WTC11 (cell line): ENCODE measurements at places on chromosomes 2 and 18. TPM values are rescaled to one million over a fixed set of nuclear protein-coding genes. Genes with fewer than 3 reads are reported as not detected.

The MC2R gene
- not detected in 3 replicates for total RNA-seq

DNA sequence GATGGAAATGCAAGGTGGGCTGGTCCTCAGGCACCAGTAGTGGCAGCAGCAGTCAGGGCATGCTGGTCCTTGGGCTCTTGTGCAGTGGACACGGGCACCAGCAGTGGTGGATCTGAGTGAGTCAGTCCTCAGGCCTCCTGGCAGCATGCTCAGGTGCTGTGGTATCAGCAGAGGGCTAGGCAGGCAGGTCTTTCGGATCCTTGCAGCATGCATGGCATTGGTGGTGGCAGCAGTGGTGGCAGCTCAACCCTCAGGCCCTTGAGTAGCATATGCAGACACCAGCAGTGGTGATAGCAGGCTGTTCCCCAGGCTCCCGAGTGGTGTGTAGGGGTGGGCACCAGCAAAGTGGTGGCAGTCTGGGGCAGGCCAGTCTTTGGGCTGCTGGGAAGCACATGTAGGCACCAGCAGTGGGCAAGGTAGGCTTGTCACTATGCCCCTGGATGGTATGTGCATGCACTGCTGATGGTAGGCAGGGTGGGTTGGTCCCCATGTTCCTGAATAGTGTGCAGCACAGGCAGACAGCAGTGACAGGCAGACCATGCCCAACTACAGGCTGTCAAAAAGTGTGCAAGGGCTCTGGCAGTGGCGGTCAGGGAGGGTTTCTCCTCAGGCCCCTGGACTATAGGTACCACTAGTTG, 606.0 kb downstream of the ADCYAP1 start:
- no peak for DNase-seq

The RGPD3 gene
- total RNA-seq, result 0.07 to 0.11 TPM (median 0.11 TPM) in 3 replicates

DNA sequence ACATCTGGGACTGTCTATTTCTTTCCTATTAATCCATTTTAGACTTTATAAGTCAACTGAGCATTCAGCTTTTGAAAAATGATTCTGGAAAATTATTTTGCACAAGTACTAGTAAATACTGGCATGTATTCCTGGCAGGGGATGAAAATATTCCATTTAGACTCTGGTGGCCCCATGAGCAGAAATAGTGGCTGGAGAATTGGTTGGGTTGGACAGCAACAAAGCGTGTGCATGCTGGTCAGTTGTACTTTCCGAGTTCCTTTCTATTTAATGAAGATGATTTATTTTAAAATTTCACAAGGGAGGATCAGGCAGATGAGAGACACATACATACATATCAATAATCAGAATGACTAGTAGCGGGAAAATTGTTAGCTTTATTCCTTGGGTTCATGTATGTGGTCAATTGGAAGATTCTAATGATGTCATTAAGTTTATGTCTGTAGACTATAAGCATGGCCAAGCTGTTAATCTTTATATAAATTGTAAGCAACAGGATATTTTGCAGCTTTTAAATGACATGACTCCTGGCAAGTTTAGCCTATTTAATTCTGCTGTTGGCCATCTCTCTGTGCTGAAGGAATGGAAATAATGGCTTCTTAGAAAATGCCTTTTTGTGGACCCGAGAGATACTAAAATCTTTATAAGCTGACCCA, 541.6 kb downstream of the SLC4A3 start:
- DNase-seq, result no peak

DNA sequence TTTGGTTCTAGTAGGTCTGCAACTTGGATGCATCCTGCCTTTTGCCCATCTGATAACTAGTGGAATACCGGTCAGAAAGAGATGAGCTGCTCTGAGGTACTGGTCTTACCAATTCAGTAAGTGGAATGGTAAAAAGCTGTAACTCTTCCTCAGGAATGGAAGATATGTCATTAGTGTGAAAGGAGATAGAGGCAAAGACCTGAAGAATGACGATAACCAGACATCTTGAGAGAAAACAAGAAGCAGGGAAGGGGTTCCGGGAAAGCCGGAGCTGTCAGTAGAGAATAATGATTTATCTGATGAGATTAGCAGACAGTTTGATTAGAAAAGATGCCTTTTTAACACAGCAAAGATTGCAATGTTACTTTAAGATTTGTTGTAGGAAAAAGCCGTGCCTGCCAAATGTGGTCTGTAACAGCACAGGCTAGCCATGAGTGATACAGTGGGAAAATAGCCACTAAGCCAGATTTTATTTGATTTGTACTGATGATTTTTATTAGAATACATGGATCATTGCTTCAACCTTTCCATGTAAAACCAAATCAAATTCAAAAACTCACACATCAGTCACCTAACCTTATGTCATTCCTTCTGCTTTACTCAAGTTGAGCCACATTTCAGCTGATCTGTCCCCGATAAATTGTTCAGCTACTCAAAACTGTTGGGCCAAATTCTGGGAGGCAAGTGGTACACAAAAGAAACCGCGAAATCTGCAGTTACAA, 110.0 kb downstream of the TCF4 start:
- no peak for DNase-seq

GRCh38 chr2:208627110-208627884, 220.7 kb downstream of the PTH2R start:
- no peak for DNase-seq

GRCh38 chr2:36949845-36950244, 16.5 kb downstream of the STRN start:
- no peak for DNase-seq

The BOD1L2 gene
- total RNA-seq, result not detected in 3 replicates

DNA sequence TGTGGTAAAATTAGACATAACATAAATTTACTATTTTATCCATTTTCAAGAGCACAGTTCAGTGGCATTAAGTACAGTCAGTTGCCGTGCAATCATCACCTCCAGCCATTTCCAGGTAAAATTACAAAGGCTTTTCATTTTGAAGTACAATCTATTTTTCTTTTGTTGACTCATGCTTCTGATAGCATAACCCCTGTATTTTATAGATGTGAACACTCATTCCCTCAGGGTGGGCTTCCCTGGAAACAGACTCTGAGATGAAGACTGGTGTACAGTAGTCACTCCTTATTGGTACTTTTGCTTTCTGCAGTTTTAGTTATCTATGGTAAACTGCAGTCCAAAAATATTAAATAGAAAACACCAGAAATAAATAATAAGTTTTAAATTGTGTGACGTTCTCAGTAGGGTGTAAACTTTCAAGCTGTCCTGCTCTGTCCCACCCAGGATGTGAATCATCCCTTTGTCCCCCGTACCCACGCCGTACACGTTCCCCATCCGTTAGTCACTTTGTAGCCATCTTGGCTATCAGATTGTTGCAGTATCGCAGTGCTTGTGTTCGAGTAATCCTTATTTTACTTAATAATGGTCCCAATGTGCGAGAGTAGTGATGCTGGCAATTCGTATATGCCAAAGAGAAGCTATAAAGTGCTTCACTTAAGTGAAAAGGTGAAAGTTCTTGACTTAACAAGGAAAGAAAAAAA, 41.1 kb upstream of the NAB1 start:
- DNase-seq, result no peak

DNA sequence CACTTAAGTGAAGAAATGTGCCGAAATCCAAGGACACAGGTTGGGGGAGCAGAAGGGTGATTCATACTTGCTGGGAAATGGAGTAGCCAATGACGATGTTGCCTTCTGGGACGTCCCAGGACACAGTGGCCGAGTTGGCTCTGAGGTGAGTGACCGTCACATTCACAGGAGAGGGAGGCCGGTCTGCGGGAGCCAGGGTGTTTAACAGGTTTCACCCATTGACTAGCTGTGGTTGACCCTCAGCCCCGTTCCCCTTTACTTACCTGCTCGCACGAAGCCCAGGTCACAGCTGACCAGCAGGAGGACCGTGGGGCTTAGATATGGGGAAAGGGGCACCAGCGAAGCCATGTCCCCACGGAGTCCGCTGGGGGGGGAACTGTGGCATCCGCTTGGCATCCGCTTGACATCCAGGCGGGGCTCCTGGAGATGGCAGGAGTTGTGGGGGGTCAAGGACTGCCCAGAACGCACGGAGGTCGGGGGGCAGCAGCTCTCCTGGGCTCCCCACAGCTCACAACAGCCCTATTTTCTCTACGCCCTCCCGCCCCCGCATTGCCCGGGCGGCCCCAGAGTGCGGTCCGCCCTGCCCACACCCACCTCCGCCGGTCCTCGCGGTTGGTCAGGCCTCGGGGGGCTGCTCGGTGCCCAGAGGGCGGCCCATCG, 586 bp downstream of the FNDC4 start:
- DNase-seq, result peak; percentile 28

GRCh38 chr2:113979191-113980128, 89.6 kb downstream of the ACTR3 start:
- peak; percentile 74 for DNase-seq

The LAMA1 gene
- 50.7 to 60.7 TPM (median 58.2 TPM) in 3 replicates for total RNA-seq

GRCh38 chr2:240434728-240435456, 571 bp upstream of the GPC1 start:
- peak; percentile 91 for DNase-seq

- DNase-seq, result no peak
Measured at GRCh38 chr2:230525682-230526081, 109.7 kb downstream of the SP100 start.

The MC4R gene
- total RNA-seq, result 0.16 TPM in 1 of 3 replicates, not detected in the others

- DNase-seq, result no peak
Measured at GRCh38 chr2:233331536-233331935, 22.8 kb upstream of the DGKD start.
